CD14-positive monocyte (primary cell): ENCODE measurements at places on chromosomes 2 and 18. TPM values are rescaled to one million over a fixed set of nuclear protein-coding genes. Genes with fewer than 3 reads are reported as not detected.

DNA sequence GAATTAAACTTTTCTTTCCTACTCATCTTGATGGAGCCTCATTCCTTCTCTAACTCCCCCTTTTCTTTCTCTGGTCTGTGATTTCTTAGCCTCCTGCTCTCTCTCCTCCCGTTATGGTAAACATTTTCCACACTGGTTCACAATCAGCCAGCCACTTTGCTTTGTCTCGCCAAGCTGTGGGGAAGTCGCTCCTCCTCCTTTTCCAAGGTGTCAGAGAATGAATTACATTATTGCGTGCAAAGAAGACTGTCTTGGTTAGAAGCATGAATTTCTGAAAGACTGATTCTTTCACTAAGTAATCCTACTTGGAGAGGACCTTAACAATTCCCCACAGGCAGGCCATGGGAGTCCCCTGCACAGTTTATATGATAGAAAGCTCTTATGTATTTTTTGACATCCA lies 46.1 kb downstream of the RASGRP3 start:
- no peak overlapping the region for H3K27ac ChIP-seq
- H3K27me3 ChIP-seq, result no peaks in the 10 kb centered on the region
- no peaks in the 10 kb centered on the region for H3K36me3 ChIP-seq
- no peaks in the 10 kb centered on the region for H3K4me1 ChIP-seq
- no peak for DNase-seq

GRCh38 chr2:241773511-241774418 lies 2.9 kb upstream of the GAL3ST2 start:
- no peak overlapping the region for H3K27ac ChIP-seq
- DNase-seq, result no peak
- H3K27me3 ChIP-seq, result no peaks in the 10 kb centered on the region
- H3K4me1 ChIP-seq, result no peaks in the 10 kb centered on the region
- no peak overlapping the region for H3K4me3 ChIP-seq

DNA sequence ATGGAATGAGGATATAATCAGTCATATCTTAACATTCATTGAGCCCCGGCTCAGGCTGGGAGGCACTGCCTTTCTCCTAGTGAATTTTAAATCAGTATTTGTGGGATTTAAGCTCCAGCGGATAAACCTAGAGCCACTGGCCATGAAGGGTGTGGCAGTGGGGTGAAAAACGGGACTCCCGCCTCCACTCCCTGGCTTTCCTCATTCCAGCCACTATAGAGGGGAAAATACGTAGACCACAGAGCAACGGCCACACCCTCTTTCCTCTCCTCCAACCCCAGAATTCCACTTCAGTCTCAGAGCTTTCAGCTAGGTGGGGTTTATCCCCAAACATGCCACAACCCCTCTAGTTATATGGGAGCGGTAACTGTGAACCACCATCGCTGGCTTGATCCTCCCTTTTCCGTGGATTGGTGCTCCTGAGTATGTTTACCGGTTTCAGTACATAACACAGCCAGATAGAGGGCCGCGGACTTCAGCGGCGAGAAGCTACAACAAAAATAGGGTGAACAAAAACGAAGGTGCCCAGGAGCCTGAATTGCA lies 70.6 kb upstream of the ITGB6 start:
- DNase-seq, result no peak
- H3K4me3 ChIP-seq, result no peak overlapping the region
- H3K27me3 ChIP-seq, result no peaks in the 10 kb centered on the region
- peaks cover 51% of the 10 kb centered on the region for H3K36me3 ChIP-seq
- H3K27ac ChIP-seq, result peak overlapping the region; percentile 63

- peak; percentile 85 for DNase-seq
- H3K27ac ChIP-seq, result peak overlapping the region; percentile 94
- peaks cover 62% of the 10 kb centered on the region for H3K4me1 ChIP-seq
- peaks cover 36% of the 10 kb centered on the region for H3K36me3 ChIP-seq
Measured at GRCh38 chr2:96538487-96539214, 2.1 kb downstream of the ARID5A start.

The PPP4R3B gene
- polyA plus RNA-seq, result 30.2 TPM

The EIPR1 gene
- polyA plus RNA-seq, result 20.8 TPM

The RBM44 gene
- polyA plus RNA-seq, result 0.07 TPM
